Amniotic epithelial cell (primary cell): ENCODE measurements at places on chromosomes 5 and 9.

GRCh38 chr9:115556432-115556831, 438.5 kb upstream of the TNC start:
- no peak for DNase-seq

DNA sequence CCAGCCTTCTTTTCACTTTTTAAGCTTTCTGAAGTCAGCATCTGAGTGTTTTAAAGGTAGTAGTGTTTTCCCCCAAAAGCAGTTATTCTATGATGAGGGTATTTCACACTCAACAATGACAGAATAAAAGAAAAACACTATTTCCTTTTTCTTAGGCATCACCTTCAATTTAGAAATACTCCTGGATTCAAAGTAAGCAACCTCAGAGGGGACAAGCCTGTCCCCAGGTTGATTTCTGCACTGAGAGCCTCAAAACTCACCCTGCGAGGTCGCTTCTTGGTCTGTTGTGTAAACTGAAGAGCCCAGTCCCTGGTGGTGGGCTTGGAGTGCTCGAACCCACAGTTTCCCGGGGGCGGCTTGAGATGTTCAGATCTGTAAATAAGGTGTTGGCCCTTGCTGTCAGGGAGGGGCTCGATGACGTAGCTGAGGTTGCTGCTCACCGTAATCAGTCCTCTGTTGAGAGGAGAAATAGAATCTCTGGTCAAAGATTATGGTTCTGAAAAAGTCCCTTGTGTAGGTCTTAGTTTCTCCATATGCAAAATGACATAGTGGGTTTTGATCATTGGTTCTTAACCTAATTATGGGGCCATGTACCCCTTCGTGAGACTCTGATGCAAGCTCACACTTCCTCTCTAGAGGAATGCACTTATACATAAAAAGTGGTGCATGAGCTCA, 55.9 kb downstream of the ADAM19 start:
- no peak for DNase-seq

GRCh38 chr5:143739746-143740145, 72.2 kb upstream of the HMHB1 start:
- DNase-seq = peak; percentile 18

GRCh38 chr5:150057052-150057451, 29.3 kb downstream of the CSF1R start:
- DNase-seq = no peak

- no peak for DNase-seq
Observed at GRCh38 chr9:136178773-136179075, 26.2 kb downstream of the LHX3 start.

GRCh38 chr9:25864509-25864908, 186.3 kb upstream of the TUSC1 start:
- DNase-seq = no peak

DNA sequence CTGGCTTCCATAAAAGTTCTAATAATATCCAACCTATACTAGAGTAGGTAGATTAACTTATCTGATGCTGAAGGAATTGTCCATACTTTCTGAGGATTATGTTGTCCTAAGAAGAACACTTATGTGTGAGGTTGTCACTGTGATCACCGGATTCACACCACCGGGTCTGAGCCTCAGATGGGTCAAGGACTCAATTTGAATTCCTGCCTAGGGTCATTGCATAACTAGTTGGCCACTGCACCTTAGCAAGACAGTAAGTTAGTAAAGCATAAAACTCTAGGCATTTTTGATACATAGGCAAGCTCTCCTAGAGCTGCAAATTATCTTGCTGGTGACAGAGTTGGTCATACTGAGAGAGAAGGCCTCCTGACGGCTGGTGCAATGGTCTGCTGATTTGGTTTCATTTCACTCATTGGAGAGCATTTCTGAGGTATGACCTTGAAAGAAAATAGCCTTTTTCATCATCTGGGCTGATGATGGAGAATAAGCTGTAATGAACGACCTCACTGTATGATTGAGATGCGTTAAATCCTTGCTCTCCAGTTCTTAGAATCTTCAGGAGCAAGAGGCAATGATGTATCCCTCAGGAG, 72.0 kb upstream of the CKMT2 start:
- DNase-seq = no peak

DNA sequence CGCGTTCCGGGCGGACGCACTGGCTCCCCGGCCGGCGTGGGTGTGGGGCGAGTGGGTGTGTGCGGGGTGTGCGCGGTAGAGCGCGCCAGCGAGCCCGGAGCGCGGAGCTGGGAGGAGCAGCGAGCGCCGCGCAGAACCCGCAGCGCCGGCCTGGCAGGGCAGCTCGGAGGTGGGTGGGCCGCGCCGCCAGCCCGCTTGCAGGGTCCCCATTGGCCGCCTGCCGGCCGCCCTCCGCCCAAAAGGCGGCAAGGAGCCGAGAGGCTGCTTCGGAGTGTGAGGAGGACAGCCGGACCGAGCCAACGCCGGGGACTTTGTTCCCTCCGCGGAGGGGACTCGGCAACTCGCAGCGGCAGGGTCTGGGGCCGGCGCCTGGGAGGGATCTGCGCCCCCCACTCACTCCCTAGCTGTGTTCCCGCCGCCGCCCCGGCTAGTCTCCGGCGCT, at the start of gene DAPK1:
Gene DAPK1 (plus strand): TSS at position 264 of the 442 bp plus-strand sequence. CDS start 1,211 bp downstream, outside the sequence.
- peak; percentile 59 for DNase-seq
